ENCODE measurements at places on chromosomes 2 and 18.

DNA sequence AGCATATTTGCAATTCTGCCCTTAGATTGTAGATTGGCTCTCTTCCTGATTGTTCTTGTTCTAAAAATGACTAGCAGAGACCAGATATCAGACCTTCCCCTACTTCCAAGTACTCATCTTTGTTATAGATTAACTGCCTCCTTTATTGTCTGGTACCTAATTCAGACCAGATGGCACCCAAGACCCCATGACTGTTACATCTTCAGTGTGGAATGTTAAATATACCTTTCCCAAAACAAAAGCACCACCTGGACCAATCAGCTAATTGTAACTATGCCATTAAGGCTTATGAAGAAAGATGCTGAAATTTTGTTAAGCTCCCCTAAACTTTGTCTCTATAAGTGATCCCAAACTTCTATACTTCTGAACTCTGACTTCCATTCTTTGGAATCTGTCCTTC lies 12.0 kb upstream of the TFPI start:
- DNase-seq, result no peak

DNA sequence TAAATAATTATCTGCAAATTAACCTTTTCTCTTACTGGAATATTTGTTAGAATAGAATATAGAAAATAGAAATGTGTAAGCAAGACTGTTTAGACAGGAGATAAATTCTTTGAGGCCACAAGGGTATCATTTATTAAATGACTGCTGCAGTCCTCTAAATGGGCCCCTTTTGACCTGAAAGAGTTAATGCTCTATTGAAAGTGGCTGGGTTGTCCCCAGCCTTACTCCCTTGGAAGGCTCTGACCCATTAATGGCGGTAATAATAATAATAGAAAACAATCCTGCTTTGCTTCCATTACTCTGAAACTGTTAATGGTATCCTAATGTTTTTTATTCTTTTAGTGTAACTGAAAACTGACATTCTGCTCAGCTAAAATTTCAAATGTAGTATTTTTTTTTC lies 398.0 kb upstream of the NRP2 start:
- DNase-seq, result no peak

GRCh38 chr2:71832388-71832787 lies 315.3 kb downstream of the CYP26B1 start:
- DNase-seq, result no peak

- no peak for DNase-seq
These were observed 404.7 kb upstream of the FAM98A start for GRCh38 chr2:34003795-34004194.

DNA sequence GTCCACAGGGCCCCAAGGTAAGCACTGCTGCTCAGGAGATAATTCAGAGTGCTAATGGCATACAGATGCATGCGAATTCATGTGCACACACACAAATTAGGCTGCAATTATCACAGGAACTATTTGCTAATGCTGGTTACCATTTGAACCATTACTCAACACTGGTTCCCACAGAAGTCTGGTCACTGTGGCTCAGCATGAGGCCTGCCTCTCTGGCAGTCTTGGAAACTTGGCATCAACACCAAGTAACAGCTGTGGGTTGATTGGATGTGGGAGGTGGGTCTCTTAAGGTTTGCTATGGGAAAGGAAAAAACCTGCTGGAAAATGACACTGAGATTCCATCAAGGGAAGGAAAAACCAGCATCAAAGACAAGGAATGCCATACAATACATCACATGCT lies 105.0 kb downstream of the CELF4 start:
- no peak for DNase-seq

DNA sequence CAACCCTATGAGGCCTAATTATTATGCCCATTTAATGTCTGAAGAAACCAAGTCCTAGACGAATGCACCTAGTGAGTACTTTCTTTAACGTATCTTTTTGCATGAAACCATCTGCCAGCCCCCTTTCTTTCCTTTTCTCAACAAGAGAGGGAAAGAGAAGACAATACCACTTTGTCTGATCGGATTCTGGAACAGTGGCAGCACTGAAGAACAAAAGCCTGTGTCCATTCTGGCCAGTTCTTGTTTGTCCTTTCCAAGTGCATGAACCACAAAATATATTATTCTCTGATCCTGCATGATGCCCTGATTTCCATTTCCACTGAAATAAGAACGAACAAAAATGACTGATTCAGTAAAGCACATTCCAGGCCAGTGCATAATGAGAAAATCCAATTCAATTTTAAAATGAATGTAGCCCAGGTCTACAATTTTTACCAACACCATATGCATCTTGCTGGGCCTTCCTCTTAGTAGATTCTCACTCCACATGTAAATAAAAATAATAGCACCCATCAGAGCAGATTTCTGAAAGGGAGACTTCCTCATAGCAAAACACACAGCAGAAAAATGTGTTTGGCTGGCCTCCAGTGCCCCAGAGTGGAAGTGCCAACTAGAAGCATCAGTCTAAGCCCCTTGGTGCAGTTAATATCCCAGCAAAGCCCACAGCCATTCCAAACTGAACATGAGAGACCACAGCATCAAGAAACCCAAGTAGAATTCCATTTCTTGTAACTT lies 422.6 kb upstream of the ID2 start:
- DNase-seq, result no peak

DNA sequence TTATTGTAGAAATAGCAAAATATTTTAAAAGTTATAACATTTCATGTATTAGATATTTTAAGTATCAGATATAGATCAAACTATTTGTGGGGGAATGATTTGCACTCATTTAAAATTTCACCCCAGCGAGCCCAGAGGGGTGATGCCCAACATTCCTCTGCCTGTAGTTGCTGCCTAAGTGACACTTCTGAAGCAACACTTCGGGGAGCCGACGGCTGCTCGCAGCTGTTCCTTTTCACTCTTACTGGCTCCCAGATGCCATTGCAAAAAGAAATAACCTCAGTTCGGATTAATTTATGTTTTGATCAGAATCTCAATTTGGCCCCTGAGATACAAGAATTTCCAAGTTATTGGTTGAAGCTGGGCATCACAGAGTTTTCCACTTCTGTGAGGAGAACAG lies 603.8 kb downstream of the PLCL1 start:
- no peak for DNase-seq

DNA sequence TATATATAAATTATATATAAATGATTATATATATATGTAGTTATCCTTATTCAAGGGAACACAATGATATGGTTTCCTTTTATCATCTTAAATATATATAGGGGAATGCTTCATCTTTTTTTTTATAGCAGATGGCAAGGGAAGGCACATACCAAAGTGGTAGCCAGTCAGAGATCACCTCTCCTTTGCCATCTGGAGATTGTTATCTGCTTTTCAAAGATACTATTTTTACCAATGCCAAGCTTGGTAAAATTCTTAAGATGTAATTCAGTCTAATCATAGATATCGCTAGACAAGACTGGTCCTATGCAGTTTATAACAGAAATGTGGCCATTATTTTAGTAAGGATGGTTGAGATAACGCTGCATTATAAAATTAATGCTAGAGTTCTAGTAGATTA lies 64.7 kb upstream of the DSEL start:
- DNase-seq, result no peak

DNA sequence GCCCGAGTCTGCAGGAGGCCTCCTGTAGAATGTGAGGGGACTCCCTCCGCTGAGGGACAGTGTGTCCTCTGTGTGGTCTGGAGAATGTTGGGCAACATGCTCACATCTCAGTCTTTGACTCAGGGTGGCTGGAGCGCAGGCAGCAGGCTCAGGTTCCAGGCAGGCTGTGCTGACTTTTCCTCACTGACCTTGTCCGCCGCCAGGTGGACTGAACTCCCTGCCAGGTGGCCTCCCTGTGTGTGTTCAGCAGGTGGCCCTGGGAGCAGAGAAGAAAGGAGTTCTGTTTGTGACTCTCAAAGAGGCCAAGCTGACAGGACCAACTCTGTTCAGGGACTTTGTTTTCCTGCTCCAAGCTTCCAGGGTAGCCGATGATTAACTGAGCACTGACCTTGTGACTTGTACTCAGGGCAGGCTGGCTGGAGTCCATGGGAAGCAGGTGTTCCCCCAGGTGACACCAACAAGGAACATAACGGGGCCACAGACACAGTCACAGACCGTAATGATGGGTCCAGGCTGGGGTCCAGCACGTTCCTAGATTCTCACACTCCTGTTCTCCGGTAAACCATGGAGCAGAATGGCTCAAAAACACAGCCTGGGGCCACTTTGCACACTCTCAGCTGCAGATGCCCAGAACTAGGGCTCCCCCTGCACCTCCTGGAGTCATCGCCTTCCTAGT lies 439.8 kb downstream of the RNF144A start:
- DNase-seq, result no peak
